ENCODE measurements at places on chromosomes 16 and 17. TPM values are rescaled to one million over a fixed set of nuclear protein-coding genes. Genes with fewer than 3 reads are reported as not detected.

GRCh38 chr16:5176505-5176904 is 78.9 kb upstream of the EEF2KMT start:
- no peaks in the 10 kb centered on the region for H3K27me3 ChIP-seq
- no peaks in the 10 kb centered on the region for H3K36me3 ChIP-seq

VTN gene
- 86.7 TPM for total RNA-seq

- no peaks in the 10 kb centered on the region for H3K36me3 ChIP-seq
- peaks cover 44% of the 10 kb centered on the region for H3K4me1 ChIP-seq
- no peak overlapping the region for H3K4me3 ChIP-seq
- H3K27me3 ChIP-seq: no peaks in the 10 kb centered on the region
- H3K27ac ChIP-seq: peak overlapping the region; percentile 4
Observed at GRCh38 chr16:88465387-88465983, 12.4 kb downstream of the ZFPM1 start.

GRCh38 chr16:1674751-1675664 is 3.1 kb upstream of the JPT2 start:
- no peaks in the 10 kb centered on the region for H3K27me3 ChIP-seq
- H3K36me3 ChIP-seq: peaks cover 58% of the 10 kb centered on the region
- peaks cover 18% of the 10 kb centered on the region for H3K4me1 ChIP-seq
- DNase-seq: no peak
- no peak overlapping the region for H3K4me3 ChIP-seq

FBXO39 gene
- total RNA-seq: not detected

DNA sequence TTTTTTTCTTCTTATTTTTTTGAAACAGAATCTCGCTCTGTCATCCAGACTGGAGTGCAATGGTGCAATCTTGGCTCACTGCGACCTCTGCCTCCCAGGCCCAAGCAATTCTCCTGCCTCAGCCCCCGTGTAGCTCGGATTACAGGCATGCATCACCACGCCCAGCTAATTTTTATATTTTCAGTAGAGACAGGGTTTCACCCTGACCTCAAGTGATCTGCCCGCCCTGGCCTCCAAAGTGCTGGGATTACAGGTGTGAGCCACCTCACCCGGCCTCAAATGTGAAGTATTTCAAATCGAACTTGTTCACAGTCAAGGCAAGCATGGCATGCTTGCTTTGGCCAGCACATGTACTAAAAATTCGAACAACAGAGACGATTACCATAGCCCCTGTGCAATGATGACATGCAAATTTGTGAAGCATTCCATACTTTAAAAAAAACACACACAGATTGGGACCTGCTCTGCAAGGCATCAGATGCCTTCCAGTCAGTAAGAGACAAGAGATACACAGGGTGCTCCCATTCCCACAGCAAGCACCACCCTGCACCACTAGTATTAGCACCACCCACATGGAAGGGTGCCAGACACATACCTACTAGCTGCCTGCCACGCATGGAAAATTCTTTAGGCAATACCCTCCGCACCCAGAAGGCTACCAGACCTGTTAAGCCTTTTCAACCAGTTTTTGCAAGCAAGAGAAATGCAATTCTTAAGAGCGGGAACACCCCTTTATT is 47.2 kb downstream of the ANKRD11 start:
- H3K27ac ChIP-seq: peak overlapping the region; percentile 61
- H3K4me1 ChIP-seq: no peaks in the 10 kb centered on the region
- no peak overlapping the region for H3K4me3 ChIP-seq
- peak; percentile 65 for DNase-seq

DNA sequence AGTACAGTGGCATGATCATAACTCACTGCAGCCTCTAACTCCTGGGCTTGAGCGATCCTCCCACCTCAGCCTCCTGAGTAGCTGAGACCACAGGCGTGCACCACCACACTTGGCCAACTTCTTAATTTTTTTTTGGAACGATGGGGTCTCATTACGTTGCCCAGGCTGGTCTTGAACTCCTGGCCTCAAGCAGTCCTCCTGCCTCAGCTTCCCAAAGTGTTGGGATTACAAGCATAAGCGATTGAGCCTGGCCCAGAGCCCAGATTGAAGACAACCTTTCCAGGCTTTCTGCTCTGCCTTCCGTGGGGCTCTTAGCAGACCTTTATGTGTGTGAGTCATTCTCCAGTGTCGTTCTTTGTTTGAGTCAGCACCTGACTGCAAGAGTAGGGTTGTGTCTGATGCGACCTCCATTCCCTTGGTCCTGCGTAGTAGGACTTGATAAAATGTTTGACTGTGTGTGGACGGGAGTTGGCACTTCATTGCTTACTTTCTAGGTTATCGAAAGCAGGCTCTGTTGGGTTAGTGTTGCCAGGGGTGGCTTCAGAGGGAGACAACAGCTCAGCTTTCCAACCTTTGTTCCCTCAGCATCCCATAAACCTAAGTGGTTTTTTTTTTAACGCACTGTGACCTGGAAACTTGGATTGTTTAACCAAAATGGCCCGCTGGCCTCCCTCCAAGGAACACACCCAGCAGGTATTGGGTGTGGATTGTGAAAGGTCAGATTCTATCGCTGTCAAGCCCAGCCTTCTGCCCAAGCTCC is 26.4 kb downstream of the EEF2K start:
- H3K4me3 ChIP-seq: no peak overlapping the region
- no peaks in the 10 kb centered on the region for H3K27me3 ChIP-seq
- H3K4me1 ChIP-seq: peaks cover 9% of the 10 kb centered on the region
- H3K36me3 ChIP-seq: peaks cover 43% of the 10 kb centered on the region
- DNase-seq: no peak

LGALS9 gene
- 9.7 TPM for total RNA-seq

IL17C gene
- total RNA-seq: not detected

DNA sequence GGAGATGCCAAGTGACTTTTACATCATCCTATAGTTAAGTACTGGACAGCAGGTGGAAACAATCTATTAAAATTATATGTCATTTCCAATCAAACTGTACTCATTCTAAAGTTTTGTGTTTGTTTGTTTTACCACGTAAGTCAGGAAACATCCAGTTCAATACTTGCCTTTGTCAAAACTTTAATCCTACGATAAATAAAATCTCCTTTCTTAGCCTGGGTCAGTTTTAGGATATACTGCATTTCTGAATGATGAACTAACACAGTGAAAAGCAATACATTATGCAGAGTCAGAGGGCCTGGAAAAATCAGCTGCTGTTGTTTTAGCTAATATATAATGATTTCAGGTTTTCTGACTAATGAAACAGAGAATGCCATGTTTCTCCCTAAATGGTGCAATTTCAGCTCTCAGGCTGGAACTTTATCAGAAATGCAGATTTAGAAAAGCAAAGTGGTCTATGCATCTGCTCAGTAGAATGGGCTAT is 756.4 kb downstream of the CDH11 start:
- no peak for DNase-seq
- no peaks in the 10 kb centered on the region for H3K36me3 ChIP-seq
- no peaks in the 10 kb centered on the region for H3K27me3 ChIP-seq
